Effector CD8-positive, alpha-beta T cell (primary cell): ENCODE measurements at places on chromosomes 2 and 18.

DNA sequence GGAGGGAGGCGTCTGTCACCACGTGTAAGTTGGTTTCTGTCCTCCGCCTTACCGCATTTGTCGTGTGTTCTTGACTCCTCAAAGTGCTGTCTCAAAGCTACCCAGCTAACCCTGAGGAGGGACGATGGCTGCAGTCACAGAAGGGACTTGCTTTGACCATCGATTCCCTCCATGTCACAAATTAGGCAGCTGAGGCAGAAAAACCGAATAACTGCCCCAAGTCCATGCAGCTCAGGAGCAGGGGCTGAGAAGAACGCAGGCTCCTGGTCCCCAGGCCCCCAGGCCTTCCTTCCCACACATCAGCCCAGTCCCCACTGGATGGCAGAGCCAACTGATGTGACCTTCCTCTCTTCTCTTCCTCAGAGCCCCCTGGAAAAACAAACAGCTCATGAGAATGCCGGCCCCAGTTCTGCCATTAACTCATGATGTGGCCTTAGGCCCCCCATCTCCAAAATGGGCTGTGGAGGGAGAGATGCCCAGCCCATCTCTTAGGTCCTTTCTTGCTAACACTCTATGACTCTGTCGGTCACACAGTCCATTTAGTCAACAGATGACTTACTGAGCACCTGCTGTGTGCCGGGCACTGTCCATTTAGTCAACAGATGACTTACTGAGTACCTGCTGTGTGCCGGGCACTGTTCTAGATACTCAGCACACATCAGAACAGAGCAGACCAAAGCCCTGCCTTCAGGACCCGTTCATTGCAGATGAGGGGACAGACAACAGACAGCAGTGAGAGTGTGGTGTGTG lies 19.6 kb downstream of the MTERF4 start:
- no peak for DNase-seq

- DNase-seq = no peak
Observed at GRCh38 chr18:68713131-68713530, 1.8 kb downstream of the TMX3 start.

- DNase-seq = no peak
Observed at GRCh38 chr18:74609535-74609934, 11.9 kb downstream of the ZNF407 start.

- DNase-seq = no peak
Observed at GRCh38 chr2:60033325-60033724, 520.1 kb downstream of the BCL11A start.

GRCh38 chr2:45089554-45090261 lies 80.5 kb upstream of the SIX2 start:
- no peak for DNase-seq

GRCh38 chr18:61743775-61744531 lies 148.9 kb downstream of the RNF152 start:
- DNase-seq = no peak

DNA sequence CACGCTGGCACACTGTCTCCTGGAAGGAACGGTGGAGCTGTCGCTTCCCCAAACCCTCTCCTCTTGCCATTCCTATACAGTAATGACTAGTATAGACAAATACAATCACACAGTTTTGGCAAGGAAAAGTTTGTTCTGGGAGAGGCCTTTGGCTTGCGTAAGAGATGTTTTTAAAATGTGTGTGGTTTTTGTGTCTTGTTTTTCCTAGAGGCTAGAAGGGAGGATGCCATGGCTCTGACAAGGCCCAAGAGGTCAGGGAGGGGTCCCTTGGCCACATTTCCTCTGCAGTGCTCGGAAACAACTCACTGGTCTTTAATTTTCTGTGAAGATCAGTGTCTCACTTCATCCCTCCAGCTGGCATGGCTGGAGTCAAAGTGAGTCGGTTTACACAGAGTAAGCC lies 195.9 kb downstream of the SH3RF3 start:
- no peak for DNase-seq

- no peak for DNase-seq
Observed at GRCh38 chr2:55419233-55419678, 400 bp downstream of the CCDC88A start.

DNA sequence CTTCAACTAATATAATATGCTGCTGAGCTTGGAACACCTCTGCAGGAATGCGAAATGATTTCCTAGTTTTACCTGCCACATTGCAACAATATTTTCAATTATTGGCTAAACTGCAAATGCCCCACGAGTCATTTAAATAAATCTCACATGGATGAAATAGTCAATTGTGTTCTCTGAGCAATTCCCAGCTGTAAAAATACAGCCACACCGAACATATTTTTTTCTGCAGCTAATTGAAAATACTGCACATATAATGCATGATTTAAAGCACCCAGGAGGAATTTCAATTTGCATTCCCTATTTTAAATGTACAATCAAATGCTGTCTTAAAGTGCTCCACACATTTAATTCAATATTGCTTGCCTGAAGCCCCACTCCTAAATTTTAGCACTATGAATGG lies 18.6 kb downstream of the SERPINE2 start:
- DNase-seq = no peak

DNA sequence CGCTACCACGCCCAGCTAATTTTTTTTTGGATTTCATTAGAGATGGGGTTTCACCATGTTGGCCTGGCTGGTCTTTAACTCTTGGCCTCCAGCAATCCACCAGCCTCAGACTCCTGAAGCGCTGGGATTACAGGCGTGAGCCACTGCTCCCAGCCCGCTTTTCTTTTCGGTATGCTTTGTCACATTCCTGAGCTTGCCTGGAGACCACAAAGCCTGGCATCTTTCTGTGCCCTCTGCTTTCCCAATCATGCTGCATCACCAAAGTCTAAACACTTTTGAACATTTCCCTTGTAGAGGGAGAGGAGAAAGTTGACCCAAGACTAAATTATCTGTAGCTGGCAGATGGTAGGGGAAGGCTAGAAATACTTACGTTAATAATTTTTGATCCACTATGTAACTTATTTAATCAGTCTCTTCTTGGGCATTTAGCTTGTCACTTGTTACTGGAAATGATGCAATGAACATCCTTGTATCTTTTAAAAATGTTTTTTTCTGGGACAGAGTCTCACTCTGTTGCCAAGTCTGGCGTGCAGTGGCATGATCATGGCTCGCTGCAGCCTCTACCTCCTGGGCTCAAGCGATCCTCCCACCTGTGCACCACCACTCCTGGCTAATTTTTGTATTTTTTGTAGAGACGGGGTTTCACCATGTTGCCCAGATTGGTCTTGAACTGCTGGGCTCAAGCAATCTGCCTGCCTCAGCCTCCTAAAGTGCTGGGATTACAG lies 2.7 kb upstream of the NPC1 start:
- no peak for DNase-seq

- no peak for DNase-seq
Observed at GRCh38 chr2:206368484-206368883, 74.8 kb upstream of the ADAM23 start.

DNA sequence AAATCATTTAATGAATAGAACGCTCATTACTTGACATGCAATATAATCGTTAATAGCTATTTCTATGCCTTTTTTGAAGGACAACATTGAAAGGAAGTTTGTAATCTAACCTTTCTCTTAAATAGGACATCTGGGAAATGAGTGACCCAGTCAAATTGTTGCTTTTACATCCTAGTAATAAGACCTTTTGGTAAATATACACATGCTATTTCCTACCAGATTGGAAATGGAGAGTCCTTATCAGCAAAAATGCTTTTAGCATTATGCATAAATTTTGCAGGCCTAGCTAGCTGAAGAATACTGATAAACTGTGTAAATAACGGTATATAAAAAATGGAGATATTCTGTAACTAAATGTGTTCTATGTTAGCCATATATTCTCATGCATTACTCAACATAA lies 567.3 kb upstream of the DSEL start:
- DNase-seq = no peak

DNA sequence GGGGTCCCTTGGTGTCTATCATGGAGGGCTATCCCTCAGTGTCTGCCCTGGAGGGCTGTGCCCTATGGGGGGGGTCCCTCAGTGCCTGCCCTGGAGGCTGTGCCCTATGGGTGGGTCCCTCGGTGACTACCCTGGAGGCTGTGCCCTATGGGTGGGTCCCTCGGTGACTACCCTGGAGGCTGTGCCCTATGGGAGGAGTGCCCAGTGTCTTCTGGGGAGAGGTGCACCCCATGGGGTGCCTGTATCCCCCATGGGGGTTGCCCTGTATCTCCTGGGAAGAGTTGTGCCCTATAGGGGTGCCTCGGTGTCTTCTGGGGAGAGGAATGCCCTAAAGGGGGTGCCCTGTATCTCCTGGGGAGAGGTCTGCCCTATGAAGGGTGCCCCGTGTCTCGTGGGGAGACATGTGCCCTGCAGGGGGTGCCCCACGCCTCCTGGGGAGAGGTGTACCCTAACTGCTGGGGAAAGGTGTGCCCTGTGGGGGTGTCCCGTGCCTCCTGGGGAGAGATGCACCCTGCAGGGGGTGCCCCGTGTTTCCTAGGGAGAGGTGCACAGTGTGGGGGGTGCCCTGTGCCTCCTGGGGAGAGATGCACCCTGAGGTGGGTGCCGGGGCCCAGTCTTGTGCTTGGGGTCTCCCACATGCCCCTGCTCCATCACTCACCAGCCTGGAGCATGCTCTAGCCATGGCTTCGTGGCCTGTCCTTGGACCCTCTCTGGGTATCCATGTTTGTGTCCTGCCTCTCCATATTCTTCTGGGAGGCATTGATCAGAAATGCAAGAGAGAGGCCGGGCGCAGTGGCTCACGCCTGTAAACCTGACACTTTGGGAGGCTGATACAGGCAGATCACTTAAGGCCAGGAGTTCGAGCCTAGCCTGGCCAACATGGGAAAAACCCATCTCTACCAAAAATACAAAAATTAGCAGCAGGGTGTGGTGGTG lies 215.6 kb downstream of the HDAC4 start:
- DNase-seq = no peak

DNA sequence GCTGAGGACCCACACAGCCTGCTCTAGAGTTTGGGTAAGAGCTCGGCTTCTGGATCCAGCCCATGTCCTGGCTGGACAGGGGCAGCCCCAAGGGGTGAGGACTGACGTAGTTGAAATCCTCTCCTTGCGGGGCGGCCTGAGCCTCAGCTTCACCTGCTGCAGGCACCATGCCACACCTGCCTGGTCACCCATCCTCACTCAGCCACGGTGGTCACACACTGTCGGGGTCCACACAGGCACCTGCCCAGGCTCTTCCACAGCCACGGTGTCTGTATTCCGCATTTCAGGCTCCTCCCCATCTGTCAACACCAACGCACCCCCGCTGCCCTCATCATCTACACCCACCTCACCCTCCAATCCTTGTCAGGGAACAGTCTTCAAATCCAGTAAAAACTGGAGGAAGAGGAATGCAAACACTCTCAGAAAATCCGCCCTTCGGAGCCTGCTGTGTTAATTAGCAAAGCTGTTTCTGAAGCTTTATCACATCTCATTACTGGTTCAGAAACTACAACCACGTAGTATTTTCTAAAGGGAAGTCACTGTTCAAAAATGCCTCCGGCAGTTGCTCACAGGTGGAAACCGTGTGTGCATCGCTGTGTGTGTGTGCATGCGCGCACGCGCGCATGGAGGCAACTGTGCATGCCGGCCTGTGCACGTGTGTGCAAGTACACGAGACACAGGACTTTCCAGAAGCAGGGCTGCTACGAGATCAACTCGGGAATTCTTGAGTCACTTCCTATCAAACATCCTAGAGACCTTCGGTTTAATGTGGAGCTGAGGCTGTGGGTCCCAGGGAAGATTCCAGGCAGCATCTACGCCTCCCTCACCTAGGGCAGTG lies 38.2 kb downstream of the SLC66A2 start:
- DNase-seq = no peak

GRCh38 chr2:162217598-162217997 lies 25.6 kb downstream of the FAP start:
- DNase-seq = no peak
